ENCODE measurements at places on chromosomes 7 and 10.

GRCh38 chr7:101814991-101815825 is 2.2 kb upstream of the CUX1 start:
- no peak for DNase-seq

DNA sequence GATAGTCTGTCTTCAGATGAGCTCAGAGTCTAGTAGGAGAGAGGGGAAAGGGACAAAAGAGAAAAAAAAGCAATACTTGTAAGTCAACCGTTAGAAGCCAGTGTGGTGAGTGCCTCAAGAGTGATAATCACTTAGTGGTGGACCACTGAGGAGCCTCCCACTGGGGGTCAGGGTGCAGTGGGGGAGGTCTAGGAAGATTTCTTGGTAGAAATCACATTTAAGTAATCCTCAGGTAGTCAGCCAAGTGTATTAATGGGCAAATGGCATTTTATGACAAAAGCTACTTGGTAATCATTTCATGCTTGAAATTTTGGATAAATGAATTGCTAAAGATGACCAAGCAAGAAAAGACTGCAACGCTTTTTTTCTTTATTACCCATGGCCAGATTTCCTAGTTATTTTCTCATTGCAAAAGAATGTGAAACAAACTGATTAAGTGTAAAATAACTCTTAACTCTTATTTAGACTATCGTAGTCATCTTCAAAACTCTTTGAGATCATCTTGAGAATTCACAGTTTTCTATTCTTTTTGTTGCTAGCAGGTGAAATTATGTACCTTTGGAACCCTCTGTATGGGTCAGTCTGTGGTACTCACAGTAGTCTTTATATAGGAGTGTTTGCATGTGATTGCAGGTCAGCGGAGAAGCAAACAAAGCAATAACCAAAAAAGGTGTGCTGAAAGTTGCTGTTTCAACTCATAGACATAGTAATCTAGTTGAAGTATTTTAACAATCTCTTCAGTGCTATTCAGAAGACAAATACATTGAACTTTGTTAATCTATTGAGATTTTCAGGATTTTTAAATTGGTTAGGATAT is 63.9 kb downstream of the PPP1R9A start:
- no peak for DNase-seq

DNA sequence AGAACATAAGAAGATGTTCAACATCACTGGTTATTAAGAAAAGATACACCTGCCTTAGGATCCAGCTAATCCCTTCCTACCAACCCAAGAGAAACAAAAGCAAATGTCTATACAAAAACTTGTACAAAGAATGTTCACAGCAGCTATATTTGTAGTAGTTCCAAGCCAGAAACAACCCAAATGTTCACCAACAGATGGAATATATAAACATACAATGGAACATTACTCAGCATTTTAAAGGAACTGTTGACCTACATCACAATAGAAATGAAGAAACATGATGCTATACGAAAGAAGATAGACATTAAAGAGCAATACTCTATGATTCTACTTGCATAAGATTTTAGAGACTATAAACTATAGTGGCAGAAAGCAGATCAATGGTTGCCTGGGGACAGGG is 149.4 kb downstream of the ZNF438 start:
- DNase-seq: no peak

- no peak for DNase-seq
These were observed 75.1 kb downstream of the PDE1C start for GRCh38 chr7:31995134-31995533.

DNA sequence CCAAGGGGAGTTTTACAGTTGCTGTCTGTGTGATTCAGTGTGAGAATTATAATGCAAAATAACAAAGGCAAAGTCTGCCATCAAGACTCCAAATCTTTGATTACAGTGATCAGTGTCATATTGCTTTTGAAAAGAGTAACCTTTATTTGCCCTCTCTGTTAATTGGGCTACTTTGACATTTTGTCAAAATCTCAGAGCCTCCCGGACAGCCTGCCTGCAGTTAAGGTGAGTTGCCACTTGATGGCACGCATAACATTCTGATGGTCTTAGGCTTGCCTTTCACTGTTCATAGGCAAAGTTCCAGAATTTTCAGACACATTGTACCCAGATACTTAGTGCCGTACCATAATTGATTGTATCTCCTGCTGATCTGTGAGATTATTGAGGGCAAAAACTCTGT is 253.5 kb downstream of the ABCA13 start:
- peak; percentile 17 for DNase-seq

GRCh38 chr10:131161087-131161486 is 150.4 kb downstream of the TCERG1L start:
- no peak for DNase-seq

- no peak for DNase-seq
These were observed 19.2 kb downstream of the TNRC18 start for GRCh38 chr7:5404421-5404826.

- DNase-seq: no peak
These were observed 85.8 kb upstream of the EGFR start for GRCh38 chr7:54932818-54933543.

GRCh38 chr10:100878291-100878910 is 34.4 kb upstream of the SLF2 start:
- DNase-seq: peak; percentile 12

- DNase-seq: no peak
These were observed 98.3 kb upstream of the AGK start for GRCh38 chr7:141452911-141453310.

GRCh38 chr10:97321804-97322190 is 2.7 kb downstream of the FRAT1 start:
- DNase-seq: no peak

DNA sequence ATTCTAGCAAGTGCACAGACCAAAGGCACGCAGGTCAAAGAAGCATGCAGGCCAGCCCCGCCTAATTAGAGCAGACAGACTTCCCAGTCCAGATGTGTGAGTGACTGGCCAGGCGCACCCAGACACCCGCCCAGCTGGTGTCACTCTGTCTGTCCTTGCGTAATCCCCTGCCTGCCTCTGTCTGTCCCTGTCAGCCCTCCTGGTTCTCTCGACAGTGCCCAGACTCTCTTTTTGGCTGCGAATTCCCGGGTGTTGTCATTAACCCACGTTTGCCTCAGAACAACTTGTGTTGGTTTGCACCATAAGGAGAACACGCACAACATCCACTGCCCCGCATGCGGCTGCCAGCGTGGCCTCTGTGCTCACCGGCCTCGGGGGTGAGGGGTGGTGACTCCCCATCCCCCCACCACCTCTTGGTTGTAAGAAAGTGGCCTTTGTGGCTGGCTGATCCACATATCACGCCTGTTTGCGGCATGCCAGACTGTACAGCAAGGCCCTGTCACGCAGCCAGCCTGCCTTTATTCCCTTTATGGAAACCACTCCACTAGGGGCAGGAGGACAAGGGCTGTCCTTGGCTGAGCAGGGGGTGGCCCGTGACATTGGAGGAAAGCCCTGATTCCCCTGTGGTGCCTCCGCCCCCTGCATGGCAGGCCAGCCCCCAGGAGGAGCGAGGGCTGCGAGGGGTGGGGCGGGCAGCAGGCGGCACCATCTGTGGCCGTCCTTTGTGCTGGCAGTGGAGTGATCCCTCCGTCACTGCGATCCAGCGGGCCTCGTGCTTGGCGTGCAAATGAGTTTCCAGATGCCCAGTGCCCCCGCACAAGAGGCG is 72.8 kb upstream of the PPIF start:
- DNase-seq: peak; percentile 85

- no peak for DNase-seq
These were observed 20.5 kb upstream of the PITRM1 start for GRCh38 chr10:3192856-3193635.

- no peak for DNase-seq
These were observed 161.2 kb upstream of the FAM3C start for GRCh38 chr7:121557034-121557892.

- DNase-seq: no peak
These were observed 1.0 kb upstream of the CHST15 start for GRCh38 chr10:124094419-124094785.

- DNase-seq: no peak
These were observed 27.2 kb upstream of the NUB1 start for GRCh38 chr7:151314401-151314800.

- no peak for DNase-seq
These were observed 111.2 kb upstream of the KIF5B start for GRCh38 chr10:32167450-32167849.

GRCh38 chr7:142556740-142557139 is 192.5 kb upstream of the PRSS1 start:
- DNase-seq: no peak

- DNase-seq: no peak
These were observed 262.2 kb downstream of the BAMBI start for GRCh38 chr10:28939281-28940157.

GRCh38 chr7:32264702-32265284 is 194.6 kb upstream of the PDE1C start:
- peak; percentile 34 for DNase-seq

DNA sequence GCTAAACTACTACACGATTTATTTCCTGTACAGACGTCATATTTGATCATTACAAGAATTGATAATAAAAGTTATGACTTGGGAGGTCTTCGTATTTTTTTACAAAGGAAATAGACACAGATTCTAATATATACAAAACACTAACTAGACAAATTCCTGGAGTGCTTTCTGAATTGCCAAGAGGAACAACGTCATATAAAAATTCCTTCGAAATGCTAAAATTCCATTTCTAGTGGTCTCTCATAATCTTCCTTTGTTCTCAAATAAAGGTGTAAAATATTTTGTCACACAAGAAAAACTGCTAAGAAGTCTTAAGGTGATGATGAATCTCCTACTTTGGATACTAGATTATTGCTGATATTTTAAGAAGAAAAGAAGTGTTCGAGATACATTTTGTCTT is 85.4 kb downstream of the CDK6 start:
- no peak for DNase-seq

DNA sequence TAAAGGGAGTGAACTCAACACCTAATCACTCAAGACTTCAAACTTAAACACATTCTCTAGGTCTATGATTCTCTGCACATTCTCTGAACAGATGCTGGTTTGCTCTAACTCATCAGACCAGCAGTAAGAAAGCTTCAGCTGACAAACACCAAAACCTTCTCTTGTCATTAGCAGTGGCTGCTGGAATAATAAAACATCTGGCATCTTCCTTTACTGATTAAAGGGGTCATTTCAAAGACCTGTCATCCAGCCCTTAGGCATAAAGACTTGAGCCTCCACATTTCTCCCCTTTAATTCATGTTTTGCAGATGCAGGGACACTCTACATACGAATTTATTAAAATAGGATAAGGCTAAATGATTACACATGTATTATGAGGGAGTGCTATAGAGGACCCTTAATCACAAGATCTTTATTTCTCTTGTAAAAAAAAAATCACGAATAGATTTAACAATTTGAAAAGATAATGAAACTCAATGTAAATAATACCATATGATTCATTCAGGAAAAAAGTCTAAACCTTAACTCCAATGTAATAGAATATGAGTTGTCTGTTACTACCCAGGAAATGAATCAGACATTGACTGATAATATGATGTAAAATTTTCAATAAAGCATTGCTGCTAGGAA is 152.4 kb upstream of the GNAI1 start:
- DNase-seq: no peak

DNA sequence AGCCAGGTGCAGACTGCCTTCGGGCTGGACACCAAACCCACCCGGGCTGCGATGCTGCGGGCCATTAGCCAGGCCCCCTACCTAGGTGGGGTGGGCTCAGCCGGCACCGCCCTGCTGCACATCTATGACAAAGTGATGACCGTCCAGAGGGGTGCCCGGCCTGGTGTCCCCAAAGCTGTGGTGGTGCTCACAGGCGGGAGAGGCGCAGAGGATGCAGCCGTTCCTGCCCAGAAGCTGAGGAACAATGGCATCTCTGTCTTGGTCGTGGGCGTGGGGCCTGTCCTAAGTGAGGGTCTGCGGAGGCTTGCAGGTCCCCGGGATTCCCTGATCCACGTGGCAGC is 50.0 kb downstream of the VWA2 start:
- no peak for DNase-seq

- no peak for DNase-seq
These were observed 195.0 kb downstream of the CALN1 start for GRCh38 chr7:72217151-72217550.

DNA sequence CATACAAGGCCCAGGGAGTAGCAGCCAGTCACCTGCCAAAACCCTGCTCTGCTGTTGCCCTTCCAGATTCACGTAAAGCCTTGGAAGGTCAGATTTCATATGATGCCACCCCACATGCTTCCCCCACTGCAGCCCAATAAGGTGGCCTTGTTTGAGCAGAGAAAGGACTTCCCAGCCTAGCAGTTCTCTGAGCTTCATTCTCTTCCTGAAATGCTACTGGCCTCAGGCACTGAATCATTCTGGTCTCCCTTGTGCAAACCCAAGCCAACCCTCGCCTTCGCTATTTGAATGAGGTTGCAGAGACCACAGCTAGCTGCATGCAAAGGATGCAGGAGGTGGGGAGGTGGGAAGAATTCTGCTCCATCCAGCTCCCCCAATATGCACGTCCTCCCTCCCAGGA is 60.3 kb upstream of the PLXNA4 start:
- DNase-seq: no peak

DNA sequence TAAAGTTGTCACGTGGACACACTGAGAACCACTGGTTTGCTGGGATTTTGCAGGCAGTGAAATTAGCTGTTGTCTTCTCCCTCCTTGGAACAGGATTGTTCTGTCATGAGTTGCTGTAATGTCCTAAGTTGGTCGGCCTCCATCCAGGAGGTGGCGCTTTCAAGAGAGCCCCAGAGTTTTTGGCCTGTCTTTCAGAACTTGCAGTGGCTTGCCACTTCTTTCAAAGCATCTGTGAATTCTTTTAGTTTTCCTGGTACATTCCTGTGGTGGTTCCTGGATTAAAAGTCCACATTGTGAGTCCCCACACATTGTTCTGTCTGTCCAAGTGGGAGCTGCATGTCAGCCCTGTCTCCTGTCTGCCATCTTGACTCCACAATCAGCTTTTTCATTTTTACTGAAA is 133.8 kb downstream of the PON1 start:
- DNase-seq: no peak

DNA sequence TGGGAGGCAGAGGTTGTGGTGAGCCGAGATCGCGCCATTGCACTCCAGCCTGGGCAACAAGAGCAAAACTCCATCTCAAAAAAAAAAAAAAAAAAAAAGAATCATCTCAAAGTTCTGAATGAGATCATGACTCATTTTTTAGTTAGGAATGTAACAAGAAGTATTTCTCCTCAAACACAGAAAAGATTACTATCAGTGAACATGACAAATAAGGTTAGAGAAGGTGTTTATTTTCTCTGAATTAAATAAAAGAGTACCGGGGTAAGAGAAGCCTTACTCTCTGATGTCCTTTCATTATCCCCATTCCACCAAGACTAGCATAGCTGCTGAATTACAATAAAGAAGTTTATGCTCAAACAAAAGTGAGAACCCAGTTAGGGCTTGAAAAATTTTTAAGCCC is 50.1 kb downstream of the IPMK start:
- no peak for DNase-seq

- no peak for DNase-seq
These were observed 156.5 kb upstream of the ITGB1 start for GRCh38 chr10:33114451-33114952.

DNA sequence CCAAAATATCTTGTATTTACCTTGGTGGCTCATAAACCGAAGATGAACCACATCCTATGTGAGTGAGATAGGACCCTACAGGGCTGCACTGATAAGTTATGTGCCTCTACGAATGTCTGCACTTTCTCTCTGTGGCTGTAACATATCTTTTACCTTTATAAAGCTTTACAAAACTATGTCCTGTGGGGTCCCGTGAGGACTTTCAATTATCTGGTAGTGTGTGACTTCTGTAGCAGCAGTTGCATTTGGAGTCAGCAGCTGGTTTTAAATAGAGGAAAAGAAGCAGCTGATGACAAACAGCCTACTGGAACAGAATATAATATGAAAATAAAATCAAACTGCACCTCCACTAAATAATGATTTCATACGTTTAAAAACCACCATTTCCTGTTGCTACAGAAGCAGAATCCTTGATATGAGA is 222.4 kb upstream of the GNAI1 start:
- DNase-seq: no peak

- no peak for DNase-seq
These were observed 260.7 kb downstream of the BMPER start for GRCh38 chr7:34165927-34166550.
